Muscle of arm (tissue), 14 donors: ENCODE measurements at places on chromosomes 1 and 21.

DNA sequence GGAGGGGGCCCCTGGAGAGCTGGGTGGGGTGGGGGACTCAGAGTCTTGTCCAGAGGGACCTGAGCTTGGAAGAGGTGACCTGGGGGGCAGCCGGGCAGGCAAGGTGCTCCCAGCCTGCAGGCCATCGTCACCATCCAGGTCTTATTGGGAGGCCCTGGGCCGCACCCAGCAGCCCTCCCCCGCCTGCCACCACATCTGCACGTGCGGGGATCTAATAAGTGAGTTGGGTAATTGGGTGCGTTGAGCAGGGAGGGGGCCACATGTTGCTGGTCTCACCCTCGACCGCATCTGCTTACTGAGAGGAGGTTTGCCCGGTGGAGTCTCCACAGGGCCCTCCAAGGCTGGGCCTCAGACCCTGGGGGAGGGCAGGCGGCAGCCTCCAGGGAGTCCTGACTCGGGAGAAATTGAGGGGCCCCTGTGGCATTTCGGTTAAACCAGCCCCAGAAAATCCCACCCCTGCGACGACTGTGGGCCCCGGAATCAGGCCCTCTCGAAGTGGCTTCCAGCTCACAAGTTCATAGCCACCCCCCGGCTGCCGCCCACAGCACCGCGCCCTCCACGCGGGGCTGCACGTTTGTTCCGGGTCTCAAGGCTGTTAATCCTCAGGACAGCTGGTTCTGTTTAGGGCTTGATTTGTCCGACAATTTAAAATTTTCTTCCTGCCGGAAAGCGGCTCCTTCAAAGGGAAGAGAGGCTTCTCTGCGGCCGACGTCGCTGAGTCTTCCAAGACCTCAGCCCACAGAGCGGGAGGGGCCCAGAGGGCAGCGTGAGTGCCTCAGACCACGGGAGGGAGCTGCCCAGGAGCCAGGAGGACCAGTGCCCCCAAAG, 14.7 kb upstream of the COL6A2 start:
- no peak for DNase-seq

DNA sequence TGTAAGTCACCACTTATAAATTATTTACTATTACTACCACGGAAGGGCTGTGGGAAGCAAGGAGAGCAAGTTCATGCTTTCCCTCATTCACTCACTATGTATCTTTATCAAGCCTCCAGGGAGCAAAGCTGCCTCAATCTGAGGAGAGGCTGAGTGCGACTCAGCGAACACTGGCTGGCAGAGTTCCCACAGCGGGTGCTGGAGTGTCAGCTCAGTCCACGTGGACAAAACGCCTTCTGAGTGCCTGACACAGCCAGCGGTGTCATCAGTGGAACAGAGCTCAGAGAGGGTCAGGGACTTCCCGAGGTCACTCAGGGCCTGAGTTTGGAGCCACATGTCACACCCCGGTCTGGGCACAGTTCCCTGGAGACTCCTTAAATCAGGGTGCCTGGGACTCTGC, 16.9 kb downstream of the MATN1 start:
- DNase-seq = no peak

DNA sequence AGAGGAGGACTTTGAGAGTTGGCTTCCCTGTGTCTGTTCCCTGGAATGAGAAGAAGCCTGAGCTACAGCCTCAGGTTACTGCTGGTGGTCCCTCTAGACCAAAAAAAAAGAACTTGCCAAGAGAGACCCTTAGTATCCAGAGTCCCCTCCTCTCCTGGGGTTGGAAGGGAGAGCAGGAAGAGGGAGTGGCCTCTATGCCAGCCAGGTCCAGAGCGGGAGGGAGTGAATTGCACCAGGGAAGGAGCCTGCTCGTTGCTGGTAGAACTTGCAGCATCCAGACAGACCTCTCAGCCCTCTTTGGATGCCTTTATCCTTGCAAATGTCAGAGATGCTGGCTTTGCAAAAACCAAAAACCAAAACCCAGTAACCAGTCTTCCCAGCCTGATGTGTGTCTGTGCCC, 491.3 kb upstream of the VAMP3 start:
- no peak for DNase-seq

GRCh38 chr1:16017461-16018303, at the start of gene HSPB7:
Gene HSPB7 (minus strand): TSS chr1:16018043. CDS start chr1:16017963, 80 bp downstream.
- DNase-seq = peak; percentile 89

- no peak for DNase-seq
Observed at GRCh38 chr1:229130028-229130668, 140.8 kb upstream of the RAB4A start.

- DNase-seq = no peak
Observed at GRCh38 chr21:36700295-36700970, 1.5 kb downstream of the SIM2 start.

- peak; percentile 12 for DNase-seq
Observed at GRCh38 chr1:74964508-74965102, 169.6 kb upstream of the LHX8 start.

DNA sequence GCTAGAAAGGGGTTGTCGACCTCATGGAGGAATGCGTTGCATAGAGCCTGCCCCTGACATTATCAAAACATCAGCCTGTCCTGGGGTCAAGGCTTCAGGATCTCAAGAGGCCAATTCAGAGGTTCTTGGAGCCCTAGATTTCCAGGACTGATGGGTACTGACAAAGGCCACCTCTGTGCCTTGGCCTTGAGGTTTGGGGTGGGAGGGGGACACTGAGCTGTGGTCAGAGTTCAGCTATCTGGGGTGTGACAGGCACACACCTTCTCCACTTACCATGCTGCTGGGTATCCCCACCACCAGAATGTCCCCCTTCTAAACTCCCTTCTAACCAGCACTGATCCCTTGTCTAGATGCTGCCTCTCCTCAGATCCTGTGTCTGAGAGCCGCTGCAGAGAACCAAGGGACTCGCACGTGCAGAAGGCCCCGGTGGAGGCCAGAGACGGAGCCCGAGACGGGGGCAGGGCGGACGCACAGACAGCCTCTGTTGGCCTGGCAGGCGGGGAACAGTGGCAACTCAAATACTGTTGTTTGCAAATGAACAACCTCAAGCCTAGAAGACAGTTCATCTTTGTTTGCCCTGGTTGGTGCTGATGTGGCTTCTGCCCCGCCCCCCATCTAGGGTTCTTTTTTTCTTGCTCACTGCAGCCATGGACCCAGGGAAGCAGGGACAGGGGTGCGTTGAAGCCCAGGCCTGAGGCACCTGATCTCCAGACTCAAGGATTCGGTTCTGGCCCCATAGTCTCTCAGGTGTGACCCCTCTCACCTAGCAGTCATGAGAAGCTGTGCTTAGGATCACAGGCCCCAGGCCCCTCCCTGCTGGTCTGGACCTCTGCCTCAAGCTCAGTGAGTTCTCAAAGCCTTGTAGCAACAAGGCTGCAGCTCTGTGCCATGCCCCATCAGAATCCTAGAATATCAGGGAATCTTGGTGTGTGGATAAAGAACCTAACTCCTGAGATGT, 28.1 kb upstream of the CSF1 start:
- DNase-seq = no peak

GRCh38 chr1:207886227-207886626, 24.7 kb downstream of the CD34 start:
- DNase-seq = no peak

GRCh38 chr1:17122521-17123164, 3.4 kb upstream of the PADI2 start:
- DNase-seq = no peak
